Eye (tissue), 1 donor: ENCODE measurements at places on chromosomes 3 and 15.

DNA sequence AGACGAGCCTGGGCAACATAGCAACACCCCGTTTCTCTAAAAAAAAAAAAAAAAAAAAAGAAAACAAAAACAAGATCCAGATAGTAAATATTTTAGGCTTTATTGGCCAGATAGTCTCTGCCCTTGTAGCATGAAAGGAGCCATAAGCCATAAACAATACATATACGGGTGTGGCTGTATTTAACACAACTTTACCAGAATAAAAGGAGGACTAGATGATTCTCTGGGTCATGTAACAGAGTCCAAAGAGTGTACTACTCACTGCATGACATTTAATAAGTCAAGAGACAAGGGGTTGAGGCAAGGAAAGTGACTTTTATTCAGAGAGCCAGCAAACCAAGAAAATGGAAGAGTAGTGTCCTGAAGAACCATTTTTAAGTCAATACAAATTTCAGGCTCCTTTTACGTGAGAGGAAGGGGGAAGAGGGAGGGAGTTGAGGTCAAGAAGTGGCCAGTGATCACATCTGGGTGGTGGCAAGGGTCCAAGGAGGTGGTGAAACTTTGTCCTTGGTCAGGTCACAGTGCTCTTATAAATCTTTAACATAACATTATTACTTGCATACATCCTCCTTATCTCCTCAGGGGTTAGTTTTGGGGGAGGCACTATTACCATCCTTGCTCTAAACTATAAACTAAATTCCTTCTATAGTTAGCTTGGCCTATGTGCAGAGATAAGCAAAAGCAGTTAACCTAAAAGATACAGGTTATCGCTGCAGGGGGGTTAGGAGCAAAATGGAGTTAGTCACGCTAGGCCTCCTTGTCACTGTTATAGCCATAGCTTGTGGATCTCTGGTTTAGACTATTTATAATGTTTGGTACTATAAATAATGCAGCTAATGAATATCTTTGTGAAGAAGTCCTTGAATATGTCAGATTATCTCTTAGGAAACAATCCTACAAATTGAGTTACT is 46.1 kb downstream of the METTL6 start:
- DNase-seq = no peak

DNA sequence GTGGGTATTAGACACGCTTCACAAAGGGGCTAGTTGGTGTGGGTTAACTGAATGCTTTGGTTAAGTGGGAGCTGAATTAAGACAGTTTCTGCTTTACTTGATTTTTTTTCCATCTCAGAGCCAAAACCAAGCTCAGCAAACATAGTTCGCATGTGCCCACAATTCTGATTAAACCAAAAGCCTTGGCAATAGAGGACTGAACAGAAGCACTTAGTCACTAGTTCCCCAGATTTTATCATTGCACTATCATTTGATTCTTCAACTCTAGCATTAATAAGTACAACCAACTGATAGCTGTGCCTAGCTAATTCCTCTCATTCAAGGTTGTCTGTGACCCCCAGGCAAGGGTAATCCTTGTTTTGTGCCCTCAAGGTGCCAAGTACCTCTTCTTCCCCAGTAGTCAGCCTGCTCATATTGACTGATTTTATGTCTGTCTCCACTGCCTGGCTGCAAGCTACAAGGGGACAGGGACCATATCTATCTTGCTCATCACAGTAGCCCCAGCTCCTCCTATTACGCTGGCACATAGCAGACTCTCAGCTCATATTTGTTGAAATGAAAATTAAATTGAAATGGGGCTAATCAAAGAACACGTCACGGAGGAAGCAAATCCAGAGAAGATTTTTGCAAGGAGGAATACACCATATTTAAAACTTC is 9.9 kb upstream of the ARHGEF3 start:
- DNase-seq = no peak

- DNase-seq = no peak
Measured at GRCh38 chr3:120203016-120203415, 82.0 kb downstream of the GPR156 start.

- DNase-seq = peak; percentile 78
Measured at GRCh38 chr15:25543196-25543595, 104.4 kb upstream of the UBE3A start.

- DNase-seq = no peak
Measured at GRCh38 chr3:141557961-141558706, 71.3 kb downstream of the RASA2 start.

- DNase-seq = peak; percentile 58
Measured at GRCh38 chr15:78064544-78064943, 13.0 kb downstream of the TBC1D2B start.

DNA sequence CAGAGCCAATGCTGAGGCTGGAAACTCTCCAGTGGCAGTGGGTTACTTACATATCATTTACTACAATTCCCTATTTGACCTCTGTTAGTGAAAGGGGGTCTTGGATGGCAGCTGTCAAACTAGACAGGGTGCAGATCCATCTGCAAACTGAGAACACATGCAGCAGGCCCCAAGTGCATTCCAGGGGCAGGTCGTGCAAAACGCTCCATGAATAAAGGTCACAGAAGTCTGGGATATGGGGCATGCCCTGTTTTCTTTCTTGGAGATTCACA is 25.0 kb upstream of the RAD18 start:
- no peak for DNase-seq

- no peak for DNase-seq
Measured at GRCh38 chr3:52432225-52432624, 12.7 kb downstream of the SEMA3G start.

- peak; percentile 36 for DNase-seq
Measured at GRCh38 chr3:11523572-11524101, 120.1 kb downstream of the VGLL4 start.

GRCh38 chr3:24582431-24583403 is 88.1 kb upstream of the THRB start:
- DNase-seq = peak; percentile 30

GRCh38 chr3:37902674-37903073 is 41.0 kb downstream of the CTDSPL start:
- no peak for DNase-seq

- DNase-seq = peak; percentile 57
Measured at GRCh38 chr15:69410248-69410874, 3.8 kb upstream of the KIF23 start.

DNA sequence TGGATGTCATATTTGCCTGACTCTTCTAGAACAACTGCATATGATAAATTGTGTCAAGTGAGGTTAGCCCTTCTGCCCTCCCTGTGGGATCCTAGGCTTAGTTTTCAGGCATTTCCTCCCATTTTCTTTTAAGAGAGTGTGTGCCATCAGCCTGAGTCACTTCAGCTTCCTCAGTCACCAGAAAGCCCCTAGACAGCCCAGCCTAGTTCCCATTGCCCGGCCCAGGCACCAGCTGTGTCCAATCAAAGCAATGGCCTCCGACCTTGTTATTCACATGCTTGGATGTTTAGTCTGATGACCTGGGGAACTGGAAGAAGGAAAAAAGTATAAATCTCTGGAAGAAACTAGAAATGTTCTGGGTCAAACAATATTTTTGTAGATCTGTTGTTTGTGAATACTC is 221.9 kb upstream of the LRIG1 start:
- peak; percentile 41 for DNase-seq

GRCh38 chr15:43808960-43809678 is 8.7 kb downstream of the HYPK start:
- DNase-seq = no peak

DNA sequence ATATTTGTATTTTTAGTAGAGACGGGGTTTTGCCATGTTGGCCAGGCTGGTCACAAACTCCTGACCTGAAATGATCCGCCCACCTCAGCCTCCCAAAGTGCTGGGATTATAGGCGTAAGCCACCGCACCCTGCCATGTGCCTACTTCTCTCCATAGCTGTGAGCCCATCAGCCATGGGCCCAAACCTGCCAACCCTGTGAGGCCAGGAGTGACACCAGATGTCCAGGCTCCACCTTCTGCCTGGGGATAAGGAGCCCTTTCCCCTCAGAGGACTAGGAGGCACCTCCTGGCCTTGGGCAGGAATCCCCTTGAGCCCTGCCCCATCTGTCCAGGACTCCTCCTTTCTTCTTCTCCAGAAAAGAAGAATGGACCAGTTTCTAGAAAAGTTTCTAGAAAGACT is 14.2 kb upstream of the RFT1 start:
- no peak for DNase-seq

GRCh38 chr3:48151058-48151806 is 37.0 kb downstream of the CDC25A start:
- DNase-seq = peak; percentile 83

- no peak for DNase-seq
Measured at GRCh38 chr3:126498929-126499328, 18.6 kb downstream of the UROC1 start.

DNA sequence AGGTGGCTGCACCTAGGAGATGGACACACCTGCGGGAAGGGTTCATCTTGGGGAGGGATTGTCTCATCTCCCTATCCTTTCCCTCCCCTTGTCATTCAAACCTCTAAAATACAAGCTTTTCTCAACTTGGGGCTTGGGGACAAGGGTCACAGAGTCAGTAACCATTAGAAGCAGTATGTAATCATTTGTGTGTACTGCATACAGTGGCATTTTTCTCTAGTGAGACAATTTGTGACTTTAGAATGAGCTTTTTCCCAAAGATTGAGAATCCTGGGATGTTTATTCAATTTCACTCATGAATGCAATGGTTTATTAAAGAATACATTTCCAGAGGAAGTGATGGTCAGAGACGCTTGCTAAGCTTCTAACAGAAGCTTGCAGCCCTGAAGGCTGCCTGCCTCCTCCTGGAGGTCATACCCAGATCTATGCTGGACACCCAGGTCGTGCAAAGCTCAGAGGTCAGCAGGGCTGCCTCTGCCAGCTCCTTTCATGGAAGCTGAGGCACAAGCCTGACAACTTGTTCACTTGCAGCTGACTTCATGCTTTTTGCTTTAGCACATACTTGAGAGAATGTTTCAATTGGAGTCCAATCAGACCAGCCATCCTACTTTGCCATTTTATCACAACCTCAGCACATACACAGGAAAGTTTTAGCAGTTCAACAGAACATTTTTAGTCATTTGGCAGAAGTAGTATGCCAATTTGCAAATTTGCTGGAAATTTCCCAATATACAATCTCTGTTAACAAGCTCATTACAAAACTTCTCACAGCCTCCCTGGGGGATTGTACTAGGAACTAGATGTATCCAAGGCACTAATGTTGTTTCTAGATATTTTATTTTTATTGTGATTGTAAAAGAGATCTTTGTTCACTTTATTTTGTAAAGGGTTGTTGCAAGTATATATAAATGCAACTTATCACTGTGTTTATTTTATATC is 25.6 kb upstream of the ALDH1L1 start:
- DNase-seq = no peak

DNA sequence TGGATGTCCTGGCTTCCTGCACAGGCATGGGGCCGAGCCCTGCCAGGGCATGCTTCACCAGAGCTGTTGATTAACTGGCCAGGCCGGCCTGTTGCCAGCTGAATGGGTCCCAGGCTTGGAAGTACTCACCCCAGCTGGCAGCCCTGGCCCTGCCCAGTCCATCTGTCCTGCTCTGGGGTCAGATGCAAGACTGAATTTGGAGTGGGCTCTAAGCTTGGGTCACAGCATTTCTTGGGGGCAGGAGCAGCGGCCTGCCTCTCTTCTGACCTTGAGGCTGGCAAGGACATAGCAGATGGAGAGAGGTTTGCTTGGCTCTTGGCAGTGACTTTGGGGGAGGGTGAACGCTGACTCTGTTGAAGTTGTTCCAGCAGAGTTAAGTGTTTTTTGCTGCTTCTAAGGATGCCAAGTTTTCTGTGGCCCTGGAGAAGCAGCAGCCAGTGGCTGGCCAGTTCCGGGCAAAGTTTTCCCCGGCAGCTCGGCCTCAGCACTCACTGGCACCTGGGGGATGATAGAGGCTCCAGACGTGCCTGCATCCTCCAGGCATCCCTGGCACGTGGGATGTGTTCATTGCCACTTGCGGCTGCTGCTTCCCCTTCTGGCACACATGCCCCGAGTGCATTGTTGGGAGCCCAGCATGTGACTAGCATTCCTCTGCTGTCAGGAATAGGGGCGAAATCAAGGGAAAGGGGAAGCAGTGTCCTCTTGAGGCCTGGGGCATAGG is 22.9 kb downstream of the PDIA5 start:
- no peak for DNase-seq

- DNase-seq = no peak
Measured at GRCh38 chr3:8549354-8549753, 47.7 kb downstream of the LMCD1 start.
